ENCODE measurements at places on chromosomes 16 and 17.
A peak's percentile ranks its signal among the peaks of the same experiment; 100 is the strongest.

DNA sequence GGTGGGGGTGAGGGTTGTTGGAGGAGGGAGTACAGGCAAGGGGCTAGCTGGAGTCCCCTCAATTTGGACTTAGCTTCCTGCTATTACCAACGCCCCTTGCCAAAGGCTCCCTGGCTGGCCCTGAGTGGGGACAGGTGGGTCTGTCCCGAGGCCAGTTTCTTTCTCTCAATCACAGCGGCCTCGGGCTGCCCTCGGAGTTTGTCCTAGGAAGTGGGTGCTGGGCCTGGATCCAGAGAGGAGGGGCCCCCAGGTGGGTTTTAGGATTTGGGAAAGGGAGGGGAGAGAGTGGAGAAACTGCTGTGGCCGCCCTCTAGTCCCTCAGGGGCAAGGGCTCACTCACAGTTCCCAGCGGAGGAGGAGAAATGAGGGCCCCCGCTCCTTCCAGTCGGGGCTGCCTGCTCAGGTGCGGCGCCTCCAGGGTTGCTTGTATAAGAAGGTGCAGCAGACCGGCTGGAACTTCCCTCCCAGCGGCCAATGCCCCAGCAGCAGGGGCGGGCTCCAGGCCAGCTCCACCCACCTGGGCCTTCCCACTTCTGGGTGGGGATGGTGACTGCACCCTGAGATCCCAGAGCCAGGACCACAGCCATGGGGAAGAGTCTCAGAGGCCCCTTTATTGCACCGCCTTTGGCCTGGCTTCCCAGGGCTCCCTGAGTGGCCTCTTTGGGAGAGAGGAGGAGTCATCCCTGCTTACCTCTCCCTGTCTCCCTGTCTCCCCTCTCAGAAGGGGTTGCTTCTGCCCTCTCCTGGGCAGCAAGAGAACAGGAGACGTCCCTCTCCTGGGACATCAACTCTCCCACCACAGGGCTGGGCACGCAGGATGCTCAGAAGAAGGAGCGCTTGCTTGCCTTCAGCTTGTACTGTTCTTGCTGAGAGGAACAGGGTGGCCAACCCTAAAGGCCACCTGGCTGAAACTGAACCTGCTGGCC lies 112.0 kb upstream of the SMURF2 start:
- peak; percentile 60 for DNase-seq

DNA sequence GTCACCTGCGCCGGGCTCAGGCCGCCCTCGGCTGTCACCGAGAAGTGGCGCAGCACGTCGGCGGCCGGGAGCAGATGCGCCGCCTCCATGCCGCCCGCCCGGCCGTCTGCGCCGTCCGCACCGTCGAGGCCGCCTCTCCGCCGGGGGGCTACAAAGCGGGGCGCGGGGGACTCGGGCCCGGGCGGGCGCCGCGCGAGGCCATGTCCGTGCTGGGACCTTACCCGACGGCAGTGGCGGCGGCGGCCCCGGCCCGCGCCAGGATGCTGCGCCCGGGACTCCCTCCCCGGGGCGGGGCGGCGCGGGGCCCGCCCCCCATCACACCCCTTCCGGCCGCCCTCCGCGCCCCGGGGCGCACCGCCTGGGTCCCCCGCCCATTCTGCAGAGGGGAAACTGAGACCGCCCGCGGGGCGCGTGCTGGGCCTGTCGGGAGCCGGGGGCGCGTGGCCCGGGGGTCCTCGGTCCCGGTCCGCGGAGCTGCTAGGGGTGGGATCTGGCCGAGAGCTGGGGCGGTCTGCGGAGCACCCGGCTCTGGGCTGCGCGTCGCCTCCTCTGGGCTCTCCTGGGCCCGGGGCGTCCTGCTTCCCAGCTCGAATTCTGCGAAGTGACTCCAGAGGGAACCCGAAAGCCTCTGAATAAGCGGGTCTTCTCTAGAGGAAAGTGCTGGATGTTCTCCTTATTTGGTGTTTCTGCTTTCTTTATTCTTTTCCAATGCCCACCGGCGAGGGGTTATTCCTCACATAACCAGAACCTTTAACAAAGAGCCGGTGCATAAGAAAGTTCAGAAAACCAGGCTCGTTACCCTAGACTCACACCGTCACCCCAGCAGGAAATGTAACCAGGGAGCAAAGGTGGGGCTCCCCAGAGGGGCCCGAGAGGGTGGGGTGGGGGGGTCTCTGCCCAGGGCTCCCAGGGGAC lies at the start of gene ATP2A3:
Gene ATP2A3 (minus strand): TSS at position 235 of the 915 bp plus-strand sequence. CDS start 146 bp downstream, at position 89.
- DNase-seq = no peak

DNA sequence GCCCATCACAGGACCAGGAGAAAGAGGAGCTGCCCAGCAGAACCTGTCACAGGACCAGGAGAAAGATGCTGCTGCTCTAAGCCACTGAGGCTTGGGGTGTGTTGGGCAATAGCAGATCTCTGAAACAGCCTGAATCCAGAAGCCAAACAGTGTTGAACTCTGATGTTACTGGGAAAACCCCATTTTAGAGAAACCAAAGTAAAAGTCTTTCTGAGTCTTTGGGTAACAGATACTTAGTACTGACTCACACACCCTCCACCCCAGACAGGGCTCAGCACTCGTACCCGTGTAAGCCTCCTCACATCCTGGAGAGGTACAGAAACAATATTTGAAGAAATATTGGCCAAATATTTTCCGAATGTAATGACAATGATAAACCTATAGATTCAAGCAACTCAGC lies 82.8 kb upstream of the GNG13 start:
- DNase-seq = no peak

DNA sequence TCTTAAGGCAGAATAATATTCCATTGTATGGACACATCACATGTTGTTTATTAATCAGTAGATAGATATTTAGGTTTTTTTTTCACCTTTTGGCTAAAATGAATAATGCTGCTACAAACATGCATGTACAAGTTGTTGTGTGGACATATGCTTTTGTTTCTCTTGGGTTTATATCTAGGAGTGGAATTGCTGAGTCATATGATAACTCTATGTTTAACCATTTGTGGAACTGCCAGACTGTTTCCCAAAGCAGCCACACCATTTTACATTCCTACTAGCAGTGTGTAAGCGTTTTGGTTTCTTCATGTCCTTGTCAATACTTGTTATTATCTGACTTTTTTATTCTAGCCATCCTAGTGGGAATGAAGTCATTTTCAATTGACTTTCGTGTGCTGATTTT lies 21.3 kb downstream of the CYLD start:
- no peak for DNase-seq

Data from NT2/D1 (cell line).